ENCODE measurements at places on chromosomes 7 and 10. TPM values are rescaled to one million over a fixed set of nuclear protein-coding genes. Genes with fewer than 3 reads are reported as not detected.
A peak's percentile ranks its signal among the peaks of the same experiment; 100 is the strongest.

NKX1-2 gene
- not detected for total RNA-seq

LRRC4 gene
- total RNA-seq = 2.4 TPM

DNA sequence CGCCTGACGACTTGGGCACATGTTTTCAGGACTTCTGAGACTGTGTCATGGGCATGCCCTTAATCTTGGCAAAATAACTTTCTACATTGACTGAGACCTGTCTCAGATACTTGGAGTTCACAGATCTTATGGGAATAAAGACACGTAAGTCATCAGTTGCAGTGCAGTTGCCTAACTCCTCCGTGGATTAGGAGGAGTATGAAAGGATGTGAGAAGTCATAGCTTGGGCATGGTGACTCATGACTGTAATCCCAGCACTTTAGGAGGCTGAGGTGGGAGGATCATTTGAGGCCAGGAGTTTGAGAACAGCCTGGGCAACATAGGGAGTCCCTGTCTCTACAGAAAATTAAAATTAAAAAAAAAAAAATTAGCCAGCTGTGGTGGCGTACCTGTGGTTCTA lies 49.6 kb downstream of the EXOC6 start:
- DNase-seq = no peak

- DNase-seq = no peak
Observed at GRCh38 chr10:33623669-33624068, 289.2 kb upstream of the NRP1 start.

DNA sequence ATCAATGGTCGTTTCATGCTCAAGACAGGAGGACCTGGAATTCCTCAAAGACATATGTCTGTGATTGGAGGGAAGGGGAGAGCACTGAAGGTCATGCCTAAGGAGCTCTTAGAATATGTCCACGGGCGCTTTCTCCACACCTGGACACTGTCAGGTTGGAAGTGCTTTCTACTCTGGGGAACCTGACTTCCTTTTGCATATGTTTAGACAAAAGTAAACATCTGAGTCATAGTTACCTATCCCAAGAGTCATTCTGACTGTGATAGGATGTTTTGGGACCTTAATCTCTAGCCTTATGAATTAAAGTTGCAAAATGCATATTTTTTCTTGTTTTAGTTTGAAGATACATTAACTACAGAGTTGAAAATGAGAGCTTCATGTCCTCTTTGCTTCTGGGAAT lies 251.7 kb downstream of the KLF6 start:
- DNase-seq = no peak

- DNase-seq = no peak
Observed at GRCh38 chr7:78101076-78101475, 302.5 kb downstream of the PHTF2 start.

DNA sequence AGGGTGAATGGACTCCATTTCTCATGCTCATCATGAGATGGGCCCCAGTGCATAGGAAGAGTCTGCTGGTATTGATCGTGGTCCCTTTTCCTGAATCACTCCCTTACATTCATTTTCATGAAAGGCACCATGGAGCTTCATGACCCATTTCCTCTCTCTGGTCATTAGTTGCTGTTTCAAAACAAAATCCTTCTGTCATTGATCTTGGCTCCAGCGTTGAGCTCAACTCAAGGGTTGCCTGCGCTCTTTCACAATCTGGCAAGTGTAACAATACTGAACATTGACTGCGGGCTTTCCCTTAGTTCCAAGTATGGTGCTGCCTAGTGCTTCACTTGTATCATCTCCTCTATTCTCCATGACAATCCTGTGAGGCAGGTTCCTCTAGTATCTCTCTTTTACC lies 197.6 kb downstream of the TMEM178B start:
- DNase-seq = no peak

- DNase-seq = no peak
Observed at GRCh38 chr10:31686599-31686998, 242.0 kb downstream of the ARHGAP12 start.

- no peak for DNase-seq
Observed at GRCh38 chr10:73894245-73894971, 16.5 kb upstream of the PLAU start.

GRCh38 chr7:2444476-2444875 lies 31.7 kb downstream of the GRIFIN start:
- peak; percentile 39 for DNase-seq

Measured in Right ventricle myocardium inferior (tissue), 1 donor.